ENCODE measurements at places on chromosomes 12 and 14.

DNA sequence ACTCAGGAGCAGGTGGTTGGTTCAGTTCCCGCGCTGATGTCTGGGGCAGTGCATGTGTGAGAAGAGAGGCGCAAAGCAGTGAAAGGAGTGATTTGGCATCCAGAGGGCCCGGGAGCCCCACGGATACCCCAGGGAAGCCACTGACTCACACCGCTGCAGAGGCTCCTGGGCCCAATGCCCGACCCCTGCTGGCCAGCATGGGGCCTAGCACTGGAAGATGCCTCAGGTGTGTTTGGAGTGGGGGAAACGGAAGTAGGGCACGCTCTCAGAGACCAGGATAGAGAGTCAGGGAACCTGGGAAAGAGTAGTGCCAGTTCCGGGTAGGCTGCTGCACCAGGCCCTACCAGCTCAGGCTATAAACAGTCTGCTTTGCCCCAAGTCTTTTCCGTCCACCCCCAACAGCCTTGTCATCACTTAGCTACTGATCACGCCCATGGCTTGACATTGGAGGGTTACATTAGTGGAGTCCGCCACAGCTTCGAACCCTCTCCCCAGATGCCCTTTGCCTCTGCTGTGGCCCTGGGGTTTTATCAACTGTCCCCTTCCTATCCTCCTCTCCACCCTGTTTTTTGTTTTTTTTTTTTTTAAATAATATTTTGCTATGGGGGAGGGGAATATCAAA lies 9.5 kb upstream of the CSAD start:
- no peak for DNase-seq

DNA sequence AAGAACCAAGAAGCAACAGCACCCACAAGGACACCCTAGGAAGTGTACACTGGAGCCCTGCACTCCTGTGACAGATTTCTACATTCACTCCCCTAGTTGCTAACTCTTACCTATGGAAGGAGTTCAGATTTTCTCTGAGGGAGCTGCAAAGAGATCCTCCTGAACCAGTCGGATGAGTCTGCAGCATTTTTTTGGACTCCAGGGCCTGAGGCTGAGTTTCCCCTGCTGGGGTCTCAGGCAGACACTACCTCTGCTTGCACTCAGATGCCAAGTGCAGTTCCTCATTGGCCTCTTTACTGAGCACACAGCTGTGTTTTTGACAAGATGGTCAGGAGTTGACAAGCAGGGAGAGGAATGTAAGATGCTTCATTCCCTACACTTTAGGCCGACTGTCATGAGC lies 153.2 kb upstream of the RBM19 start:
- no peak for DNase-seq

DNA sequence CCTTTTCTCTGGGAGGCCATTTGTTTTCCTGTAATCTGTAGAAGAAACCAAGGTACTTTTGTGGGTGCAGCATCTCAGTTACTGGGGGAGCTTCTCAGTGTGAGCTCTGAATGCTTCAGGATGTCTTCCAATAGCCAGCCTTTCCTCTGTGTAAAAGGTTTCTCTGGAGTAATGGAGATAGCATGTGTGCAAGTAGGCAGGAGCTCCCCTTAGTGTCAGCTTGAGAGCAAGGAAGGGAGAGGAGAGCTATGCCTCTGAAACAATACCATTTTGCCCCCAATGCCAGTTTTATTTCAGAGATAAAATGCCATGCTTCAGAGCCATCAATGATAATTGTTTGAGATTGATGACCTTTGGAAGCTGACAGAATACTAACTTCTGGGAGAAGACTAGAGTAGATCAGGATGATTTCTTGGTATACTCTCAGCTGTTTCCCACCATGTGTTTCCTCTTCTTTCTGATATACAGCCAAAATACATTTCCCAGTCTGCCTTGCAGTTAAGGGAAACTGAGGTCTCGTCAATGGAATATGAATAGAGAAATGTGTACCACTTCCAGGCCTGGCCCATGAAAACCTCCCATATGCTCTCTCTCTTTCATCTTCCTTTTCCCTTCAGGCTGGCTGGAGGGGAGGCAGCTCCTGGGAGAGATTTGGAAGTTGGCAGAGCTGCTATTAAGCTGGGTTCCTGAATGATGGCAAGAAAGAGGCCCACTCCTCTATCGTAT lies 125.7 kb downstream of the CRADD start:
- DNase-seq: no peak

- no peak for DNase-seq
Observed at GRCh38 chr12:98373025-98373554, 142.3 kb upstream of the TMPO start.

- peak; percentile 18 for DNase-seq
Observed at GRCh38 chr12:110254971-110255540, 26.0 kb upstream of the ATP2A2 start.

DNA sequence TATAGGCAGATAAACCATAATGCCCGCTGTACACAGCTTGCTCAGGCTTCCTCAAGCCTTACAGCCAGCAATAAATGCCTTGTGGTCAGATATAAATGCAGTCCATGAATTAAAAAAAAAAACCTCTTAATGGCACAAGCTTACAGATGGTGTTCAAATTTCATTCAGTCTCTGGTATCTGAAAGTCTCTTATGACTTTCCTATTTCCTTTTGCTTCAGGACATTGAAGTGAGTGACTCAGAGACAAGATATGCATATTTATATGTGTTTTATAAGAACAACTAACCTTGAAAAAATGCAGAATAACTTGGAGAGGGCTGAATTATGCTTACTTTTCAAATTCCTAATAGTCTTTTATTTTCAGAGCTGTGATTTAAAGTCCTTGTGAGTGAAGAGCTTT lies 426.9 kb upstream of the MIS18BP1 start:
- DNase-seq: no peak

GRCh38 chr14:24307575-24308341 lies at the start of gene CIDEB:
Gene CIDEB, minus strand, starts transcription at chr14:24307977. Its CDS starts 119 bp downstream, at chr14:24307858.
- peak; percentile 75 for DNase-seq

DNA sequence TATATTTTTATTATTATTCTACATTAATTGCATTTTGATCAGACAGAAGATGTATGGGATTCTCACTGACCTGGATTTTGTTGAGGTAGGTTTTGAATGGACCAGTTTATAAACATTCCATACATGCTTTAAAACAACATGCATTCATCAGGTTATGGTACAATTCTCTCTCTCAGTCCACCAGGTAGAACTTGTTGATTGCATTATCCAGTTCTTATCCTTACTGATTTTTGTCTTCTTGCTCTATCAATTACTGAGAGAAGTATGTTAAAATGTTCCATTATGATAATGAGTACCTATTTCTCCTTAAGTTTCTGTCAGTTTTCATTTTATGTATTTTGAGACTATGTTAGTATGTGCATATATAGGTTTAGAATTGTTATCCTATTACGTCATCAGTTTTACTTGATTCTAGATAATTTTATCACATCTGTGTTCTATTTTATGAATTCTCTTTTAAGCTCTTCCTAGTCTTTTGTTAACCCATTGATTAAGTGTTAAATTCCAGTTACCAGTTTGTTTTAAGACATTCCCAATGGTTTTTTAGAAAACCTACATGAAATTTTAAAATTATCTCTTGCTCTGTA lies 50.6 kb downstream of the EP400 start:
- DNase-seq: no peak

- no peak for DNase-seq
Observed at GRCh38 chr14:61257469-61258057, 23.6 kb downstream of the TMEM30B start.

DNA sequence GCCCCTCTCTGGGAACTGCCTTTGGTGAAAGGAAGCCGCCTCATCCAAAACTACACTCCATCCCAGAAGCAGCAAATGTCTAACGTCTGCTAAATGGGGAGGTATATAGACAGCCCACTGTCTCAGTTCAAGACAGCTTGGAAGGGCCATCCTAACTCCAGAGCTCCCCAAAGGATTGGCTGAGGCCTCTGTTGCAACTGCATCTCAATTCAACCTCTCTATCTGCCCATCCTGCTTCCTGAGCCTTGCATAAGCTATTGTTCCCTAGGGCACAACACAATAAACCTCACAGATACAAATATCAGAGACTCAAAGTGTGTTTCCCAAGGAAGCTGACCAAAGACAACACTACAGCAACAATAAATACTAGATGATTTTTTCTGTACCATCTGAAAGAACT lies 495.2 kb upstream of the SOX5 start:
- DNase-seq: no peak

DNA sequence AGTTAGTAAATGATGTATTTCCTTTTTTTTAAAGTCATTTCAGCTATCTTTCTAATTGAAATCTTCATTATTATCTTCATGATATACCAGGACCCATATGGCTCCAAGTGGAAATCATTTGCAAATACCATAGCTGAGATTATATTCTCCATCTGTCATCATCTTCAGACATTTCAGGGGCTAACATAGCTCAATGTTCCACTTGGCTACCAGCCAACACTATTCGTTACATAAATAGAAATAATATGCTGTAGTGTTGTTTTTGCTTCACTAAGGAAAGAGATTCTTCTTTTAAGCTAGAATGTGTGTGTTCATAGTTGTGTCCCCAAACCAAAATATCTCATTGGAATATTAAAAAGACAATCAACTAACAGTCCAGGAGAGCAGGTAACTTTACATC lies 225.1 kb downstream of the DIO2 start:
- no peak for DNase-seq

DNA sequence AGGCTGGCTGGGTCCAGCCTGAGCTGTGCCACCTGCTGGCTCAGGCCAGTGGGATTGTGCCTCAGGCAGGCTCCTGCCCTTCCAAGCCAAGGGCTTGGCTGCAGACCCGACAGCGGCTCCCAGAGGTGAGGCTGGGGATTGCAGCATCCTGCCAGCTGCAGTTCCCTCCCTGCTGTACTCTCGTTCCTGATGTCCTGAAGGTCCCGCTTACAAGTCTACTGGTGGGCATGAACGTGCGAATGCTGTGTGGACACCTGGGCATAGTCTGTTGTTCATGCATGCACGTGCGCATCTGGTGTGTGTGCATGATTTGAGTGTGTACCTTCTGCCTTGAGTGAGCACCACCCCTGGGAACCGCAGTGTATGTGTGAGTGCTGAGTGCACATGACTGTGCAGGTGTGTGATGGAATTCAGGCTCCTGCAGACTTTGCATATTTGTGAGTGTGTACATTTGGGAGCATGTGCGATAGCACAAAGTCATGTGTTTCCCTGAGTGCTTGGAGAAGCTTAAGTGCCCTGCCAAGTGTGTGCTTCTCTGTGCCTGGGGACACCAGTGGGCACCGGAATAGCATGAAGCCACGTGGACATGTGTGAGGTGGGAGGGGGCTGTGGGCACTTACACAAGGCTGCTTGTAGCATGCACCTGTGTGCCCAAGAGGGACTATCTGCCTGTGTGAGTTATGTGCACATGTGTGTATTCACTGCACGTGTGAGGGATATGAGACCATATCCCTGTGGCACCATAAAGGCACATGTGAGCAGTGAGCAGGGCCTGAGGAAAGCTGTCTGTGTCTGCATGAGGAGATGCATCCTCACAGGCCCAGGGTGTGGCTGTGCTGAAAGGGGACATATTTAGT lies 19.3 kb upstream of the KRT7 start:
- DNase-seq: peak; percentile 82

DNA sequence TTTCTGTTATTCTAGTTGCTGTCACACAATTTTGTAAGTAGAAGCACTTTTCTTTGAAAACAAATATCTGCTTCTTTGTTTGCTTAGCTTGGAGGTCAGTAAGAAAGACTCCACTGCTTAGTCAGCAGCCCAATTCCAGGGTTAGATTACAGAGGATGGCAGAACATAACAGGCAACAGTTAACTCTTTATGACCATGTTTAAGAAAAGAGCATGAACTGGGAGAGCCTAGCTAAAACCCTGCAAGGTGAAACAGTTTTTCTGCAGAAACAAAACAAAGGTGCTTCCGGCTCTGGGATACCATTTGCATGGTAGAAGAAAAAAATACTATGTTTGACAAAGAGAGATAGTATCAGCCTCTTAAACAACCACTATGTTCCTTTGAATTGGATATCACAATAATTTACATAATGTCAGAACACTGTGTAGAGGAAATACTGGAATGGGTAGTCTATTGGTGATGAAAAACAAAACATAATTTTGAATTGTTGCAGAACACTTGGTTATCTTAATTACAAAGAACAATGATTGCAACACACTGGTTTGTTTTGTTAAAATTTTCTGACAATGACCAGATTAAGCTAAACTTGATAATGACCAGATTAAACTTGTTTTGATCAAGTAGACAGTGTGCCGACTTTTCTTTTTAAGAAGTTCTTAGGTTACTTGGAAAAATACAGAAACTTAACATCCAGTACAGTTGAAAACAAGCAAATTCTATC lies 22.4 kb upstream of the PPM1H start:
- DNase-seq: no peak

DNA sequence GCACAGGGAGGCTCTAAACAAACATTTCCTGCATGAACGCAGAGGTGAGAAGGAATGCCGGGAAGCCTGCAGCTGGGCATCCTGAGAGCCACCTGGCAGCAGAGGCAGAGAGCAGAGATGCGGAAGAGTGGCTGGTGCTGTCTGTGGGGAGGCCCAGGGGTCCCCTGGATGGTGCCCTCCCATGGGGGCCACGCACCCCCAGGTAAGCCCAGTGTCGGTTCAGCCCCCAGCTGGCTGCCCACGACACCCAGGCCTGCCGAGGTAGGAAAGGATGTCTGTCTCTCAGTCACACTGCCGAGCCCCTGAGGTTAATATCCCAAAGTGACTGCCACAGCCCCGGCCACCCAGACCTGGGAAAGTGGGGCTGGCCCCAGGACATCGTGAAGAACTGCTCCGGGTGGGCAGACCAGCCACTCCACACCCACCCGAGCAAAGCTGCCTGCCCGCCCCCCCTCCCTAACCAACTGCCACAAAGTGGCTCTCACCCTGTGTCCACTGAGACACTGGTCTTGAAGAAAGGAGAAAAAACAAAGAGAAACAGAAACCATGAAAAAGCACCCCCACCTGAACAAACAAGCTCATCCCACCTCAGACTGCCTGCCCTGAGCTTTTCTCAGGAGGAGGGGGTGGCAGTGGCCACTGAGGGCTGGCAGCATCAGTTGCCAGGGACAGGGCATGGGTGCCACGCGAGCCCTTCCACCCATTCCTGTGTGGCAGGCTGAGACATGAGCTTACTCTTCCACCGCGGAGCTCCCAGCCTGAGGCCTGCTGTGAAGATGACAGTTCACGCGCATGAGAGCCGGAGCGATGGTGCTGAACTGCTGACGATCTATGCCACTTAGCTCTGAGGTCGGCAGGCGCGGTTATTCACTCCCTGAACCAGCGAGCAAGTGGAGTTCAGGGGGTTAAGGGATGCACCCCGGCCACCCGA lies 40.8 kb downstream of the CCDC88C start:
- no peak for DNase-seq

GRCh38 chr12:65810036-65810435 lies 14.2 kb upstream of the HMGA2 start:
- no peak for DNase-seq

DNA sequence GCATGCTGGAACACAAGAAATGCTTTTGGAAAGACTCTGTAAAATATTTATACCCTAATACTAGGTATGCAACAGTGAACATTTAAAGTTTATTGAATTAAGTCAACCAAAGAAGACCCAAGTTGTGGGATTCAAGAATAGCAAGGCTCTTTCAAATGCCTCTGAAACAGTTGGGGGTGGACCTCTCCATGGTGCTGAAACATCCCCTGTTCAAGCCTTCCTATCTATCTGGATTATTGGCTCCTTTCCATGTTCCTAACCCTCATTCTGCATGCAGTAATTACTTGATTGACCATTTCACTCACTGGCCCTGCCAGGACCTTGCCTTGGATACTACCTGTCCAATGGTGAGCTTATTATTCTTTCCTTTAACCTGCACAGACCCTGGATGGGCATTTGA lies 349.7 kb downstream of the NRXN3 start:
- DNase-seq: no peak

Measured in sciatic nerve (tissue), 2 donors.